ENCODE measurements at places on chromosomes 12 and 14.

- peak; percentile 49 for DNase-seq
Observed at GRCh38 chr12:104957719-104958000, 430 bp downstream of the SLC41A2 start.

GRCh38 chr12:128823216-128823915 is 392 bp downstream of the SLC15A4 start:
- DNase-seq, result peak; percentile 25

GRCh38 chr14:93975791-93976476 is 436 bp downstream of the ASB2 start:
- peak; percentile 25 for DNase-seq

- no peak for DNase-seq
Observed at GRCh38 chr12:1069846-1070245, 78.8 kb downstream of the ERC1 start.

- DNase-seq, result no peak
Observed at GRCh38 chr12:79322905-79323304, 367.9 kb downstream of the PAWR start.

- DNase-seq, result no peak
Observed at GRCh38 chr14:61174987-61175386, 106.2 kb downstream of the TMEM30B start.

DNA sequence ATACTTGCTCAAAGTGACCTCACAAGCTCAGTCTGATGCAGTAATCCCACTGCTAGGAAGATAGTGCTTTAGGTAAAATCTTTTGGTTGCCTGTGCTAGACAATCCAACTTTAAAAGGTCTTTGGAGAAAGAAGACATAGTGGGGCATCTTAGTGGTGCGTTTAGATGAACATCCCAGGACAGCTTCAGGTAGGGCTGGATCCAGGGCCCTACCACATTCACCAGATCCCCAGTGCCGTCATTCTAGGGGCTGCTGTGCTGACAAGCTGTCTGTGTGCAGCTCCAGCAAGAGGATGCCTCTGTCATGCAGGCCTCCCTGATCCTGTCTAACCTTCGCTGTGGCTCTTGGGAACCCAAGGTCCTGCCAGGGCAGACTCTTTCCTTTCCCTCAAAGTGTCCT is 100.7 kb upstream of the EIF5 start:
- DNase-seq, result no peak

GRCh38 chr12:22284871-22285270 is 49.6 kb downstream of the ST8SIA1 start:
- no peak for DNase-seq

DNA sequence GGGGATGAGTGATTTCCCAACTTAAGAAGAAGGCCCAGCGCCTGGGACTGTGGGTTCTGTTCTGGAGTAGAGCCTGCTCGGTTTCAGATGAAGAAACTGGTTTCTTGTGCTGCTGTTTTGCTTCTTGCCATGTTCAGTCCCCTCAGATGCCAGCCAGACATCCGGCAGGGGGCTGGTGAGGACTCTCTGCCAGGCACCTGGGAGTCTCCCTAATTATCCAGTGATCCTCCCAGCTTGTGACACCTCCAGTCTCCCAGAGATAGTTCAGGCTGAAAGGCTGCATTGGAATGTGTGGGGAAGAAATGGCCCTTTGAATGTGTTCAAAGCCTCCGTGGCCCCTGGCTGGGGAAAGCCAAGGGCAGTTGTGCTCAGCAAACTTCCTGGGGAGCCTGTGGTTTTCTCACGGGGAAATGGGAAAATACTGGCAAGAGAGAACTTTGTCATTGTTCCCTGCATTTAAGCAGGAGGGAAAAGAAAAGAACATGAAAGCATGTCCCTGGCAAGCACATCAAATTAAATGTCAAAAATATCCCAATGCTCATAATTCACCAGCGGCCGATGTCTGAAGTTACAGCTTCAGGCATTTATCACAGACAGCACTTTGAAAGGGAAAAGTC is 8.5 kb upstream of the SERPINA12 start:
- no peak for DNase-seq

Data from CD4-positive, alpha-beta T cell treated with Interleukin-6 for 4 hours (primary cell).